ENCODE measurements at places on chromosomes 2 and 18. TPM values are rescaled to one million over a fixed set of nuclear protein-coding genes. Genes with fewer than 3 reads are reported as not detected.
A peak's percentile ranks its signal among the peaks of the same experiment; 100 is the strongest.

DNA sequence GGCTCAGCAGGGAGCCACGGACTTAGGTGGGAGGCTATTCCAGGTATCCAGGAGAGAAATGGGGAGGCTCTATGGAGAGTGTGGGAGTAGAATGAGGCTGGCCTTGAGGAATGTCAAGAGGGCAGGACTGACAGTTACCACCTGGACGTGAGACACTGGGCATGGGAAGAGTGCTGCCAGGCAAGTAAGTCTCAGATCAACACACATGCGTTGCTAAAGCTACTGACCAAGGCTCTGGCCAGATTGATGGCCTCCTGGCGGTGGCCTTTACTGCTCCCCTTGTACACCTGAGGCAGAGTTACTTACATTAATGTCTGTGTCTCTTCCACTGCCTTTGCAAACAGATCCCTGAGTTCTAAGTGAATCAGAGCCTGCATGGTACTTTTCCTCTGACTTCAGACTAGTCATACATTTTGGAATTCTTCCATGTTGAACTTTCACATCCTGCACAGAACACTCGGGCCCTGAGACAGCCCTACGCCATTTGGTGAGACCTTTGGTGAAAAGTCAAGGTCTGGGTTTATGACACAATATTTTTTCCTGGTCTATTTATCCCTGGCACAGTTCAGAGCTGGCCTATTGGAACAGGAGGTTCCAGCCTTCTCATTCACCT lies 398.8 kb upstream of the TRIB2 start:
- no peak for DNase-seq

The WNT10A gene
- total RNA-seq: 4.0 TPM

- no peak for DNase-seq
Observed at GRCh38 chr2:27245626-27246025, 17.2 kb downstream of the SLC30A3 start.

The TRIM54 gene
- total RNA-seq: 0.18 TPM

DNA sequence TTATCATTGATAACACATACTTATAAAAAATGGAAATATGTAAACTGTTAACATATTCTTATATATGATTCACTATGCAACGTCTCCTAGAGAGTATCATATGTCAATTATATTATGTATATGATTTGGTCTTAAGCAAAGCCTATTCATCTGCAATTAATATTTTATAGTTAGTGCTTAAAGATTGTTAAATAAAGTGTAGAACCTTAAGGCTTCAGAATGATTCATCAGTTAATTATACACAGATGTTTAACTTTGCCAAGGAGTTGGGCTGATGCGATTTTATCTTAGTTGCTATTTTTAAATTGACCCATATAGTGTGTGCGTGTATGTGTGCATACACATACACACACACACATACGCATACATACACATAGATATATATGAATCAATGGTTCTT lies 323.1 kb downstream of the RBM43 start:
- DNase-seq: no peak

DNA sequence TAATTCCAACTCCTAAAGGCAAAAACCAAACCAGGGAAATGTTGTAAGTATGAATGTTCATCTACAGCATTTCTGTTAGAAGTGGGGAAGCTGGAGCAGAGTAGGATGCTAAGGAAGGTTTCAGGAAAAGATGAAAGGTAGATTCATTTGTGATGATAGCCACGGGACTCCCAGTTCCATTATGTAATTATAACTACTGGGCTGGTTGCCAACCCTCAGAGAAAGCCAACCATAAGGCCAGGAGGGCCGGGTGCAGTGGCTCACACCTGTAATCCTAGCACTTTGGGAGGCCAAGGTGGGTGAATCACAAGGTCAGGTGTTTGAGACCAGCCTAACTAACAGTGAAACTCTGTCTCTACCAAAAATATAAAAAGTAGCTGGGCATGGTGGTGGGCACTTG lies 288.9 kb upstream of the ETAA1 start:
- DNase-seq: no peak

DNA sequence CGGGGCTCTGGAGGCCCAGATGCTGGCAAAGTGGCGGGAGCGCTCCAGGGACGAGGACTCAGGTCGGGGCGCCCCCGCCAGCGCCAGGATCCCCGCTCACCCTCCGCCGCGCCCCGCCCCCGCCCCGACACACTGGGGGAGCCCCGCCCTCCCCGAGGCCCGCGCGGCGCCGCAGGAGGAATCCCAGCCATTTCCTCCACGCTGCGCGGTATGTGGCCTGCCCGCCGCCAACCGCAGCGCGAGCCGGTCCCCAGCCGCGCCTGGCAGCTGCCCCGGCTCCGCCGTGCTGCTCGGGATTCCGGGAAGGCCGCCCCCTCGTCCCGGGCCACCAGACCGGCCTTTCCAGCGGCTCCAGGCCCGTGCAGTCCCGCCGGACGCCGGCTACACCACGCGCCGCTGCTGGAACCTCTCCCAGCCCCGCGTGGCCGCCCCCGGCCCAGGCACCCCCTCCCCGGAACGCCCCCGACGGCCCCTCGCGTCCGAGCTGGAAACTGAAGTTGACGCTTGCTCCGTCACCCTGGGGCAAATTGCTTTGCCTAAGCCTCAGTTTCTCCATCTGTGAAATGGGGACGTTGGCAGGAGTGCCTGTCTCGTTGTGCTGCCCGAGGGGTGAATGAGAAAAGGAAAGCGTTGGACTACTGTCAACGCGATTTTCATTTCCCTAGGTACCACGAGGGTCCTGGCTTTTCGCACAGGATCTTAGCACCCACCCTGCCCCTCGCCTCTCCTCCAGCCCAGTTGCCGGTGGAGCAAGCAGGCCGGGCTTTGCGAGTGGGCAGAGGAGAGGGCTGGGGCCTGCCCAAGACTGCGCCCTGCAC lies 53.6 kb downstream of the PKDCC start:
- DNase-seq: peak; percentile 65

The TBR1 gene
- not detected for total RNA-seq

The XDH gene
- total RNA-seq: 6.6 TPM

GRCh38 chr18:2303517-2304238 lies 267.6 kb downstream of the METTL4 start:
- no peak for DNase-seq

The DSEL gene
- 6.3 TPM for total RNA-seq

The GPR148 gene
- total RNA-seq: not detected

DNA sequence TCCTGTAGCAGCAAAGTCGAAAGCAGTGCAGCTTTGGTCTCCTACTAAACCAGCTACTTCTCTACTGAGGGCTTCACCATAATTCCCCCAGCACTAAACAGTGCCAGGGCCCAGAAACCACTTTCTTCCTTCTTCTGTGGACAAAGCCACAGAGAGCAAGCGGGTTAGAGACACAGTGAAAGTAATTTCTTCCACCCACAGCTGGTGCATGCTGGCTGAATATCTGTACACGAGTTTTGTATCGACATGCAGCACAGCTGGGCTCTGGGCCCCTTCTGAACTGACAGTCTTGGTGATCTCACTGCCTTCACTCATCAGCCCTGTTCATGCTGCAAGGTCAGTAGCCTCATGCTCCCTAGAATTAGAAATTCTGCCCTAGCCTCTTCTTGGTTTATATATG lies 74.0 kb upstream of the SULT1C3 start:
- DNase-seq: no peak

DNA sequence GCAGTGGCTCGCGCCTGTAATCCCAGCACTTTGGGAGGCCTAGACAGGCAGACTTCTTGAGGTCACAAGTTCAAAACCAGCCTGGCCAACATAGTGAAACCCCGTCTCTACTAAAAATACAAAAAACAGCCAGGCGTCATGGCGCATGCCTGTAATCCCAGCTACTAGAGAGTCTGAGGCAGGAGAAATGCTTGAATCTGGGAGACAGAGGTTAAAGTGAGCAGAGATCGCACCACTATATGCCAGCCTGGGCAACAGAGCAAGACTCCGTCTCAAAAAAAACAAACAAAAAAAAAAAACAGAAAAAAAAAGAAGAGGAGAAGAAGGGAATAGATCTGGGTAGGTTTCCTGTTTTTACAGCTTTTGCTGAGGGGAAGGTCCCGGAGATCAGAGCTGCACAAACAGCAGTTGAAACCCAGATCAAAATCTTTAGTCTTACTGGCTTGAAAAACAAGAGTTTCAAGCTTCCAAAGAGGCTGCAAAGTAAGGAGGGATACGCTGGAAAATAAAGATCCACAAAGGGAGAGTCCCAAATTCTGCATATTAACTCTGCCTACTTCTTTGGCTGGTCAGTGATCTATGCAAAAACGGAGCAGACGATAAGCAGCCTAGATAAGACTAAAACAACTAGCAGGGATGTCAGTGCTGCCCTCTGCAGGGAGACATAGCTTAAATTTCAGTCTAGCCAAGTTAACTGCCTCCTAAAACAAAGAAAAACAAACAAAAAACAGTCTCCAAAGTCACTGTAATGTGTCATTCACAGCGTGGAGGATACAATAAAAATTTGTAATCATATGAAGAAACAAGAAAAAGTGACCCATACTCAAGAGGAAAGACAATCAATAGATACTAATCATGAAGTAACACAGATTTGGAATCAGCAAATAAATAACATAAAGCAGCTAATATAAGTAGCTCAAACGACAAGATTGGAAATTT lies 74.1 kb downstream of the TLK1 start:
- no peak for DNase-seq

The VWC2L gene
- total RNA-seq: not detected

DNA sequence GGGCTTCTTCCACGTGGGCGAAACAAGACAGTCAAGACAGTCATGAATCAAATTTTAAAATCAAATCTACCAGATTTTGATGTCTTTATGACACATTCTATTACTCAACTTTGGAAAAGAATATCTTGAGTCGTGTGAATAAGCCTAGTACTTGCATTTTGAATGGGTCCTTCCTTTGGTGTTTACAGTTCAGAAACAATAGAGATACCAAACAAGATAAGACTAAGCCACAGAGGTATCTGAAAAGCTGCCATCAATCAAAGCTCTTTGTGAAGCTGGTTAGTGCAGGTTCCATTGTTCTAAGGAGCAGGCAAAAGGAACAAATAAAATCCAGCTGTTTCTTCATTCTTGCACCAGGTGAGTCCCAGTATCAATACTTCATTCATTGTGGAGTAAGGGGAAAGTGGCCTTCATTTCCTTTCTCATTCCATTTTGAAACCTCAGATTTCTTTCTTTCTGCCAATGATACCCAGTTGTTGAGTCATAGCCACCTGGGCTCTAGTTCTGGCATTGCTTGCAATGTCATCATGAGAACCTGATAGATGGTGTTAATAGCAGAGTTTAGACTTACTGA lies 151.7 kb upstream of the L3MBTL4 start:
- no peak for DNase-seq

- no peak for DNase-seq
Observed at GRCh38 chr2:169080250-169081069, 11.1 kb downstream of the DHRS9 start.

- DNase-seq: no peak
Observed at GRCh38 chr2:46377101-46377581, 79.9 kb downstream of the EPAS1 start.

The PLEKHH2 gene
- total RNA-seq: 9.8 TPM

GRCh38 chr2:64228126-64228678 lies 84.0 kb upstream of the PELI1 start:
- DNase-seq: peak; percentile 79
